CMK (cell line): ENCODE measurements at places on chromosomes 4 and X.

DNA sequence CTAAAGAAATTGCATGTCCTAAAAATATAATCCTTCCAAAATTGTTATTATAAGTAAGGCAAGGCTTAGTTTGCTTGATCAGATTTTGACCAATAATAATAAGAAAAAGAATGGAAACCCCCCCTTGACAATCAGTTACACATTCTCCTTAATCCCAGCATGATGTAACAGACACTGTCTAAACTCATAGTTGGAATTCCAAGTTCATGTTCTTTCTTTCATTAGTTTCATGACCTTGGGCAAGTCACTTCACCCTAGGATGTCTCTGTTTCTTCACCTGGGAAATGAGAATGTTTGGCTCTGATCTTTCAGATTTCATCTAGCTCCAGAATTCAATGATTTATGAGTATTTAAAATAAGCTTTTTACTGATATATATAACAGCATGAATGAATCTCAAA, 64.8 kb downstream of the MAML3 start:
- DNase-seq = no peak

DNA sequence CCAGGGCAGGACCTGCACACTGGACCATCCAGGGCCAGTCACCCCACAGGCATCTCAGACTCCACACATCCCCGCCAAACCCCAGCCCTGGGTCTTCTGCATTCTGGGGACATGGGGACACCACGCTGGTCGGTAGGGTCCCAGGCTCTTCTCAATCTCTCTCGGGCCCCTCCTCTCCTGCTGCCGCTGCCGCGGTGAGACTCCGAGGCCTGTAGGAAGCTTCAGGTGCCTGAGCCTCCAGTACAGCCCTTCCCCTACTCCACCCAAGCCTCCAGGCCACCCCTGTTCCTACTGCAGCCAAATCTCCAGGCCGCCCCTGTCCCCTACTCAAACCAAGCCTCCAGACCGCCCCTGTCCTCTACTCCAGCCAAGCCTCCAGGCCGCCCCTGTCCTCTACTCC, 5.5 kb upstream of the ASMT start:
- DNase-seq = no peak

GRCh38 chrX:94107981-94108380, 434.0 kb downstream of the FAM133A start:
- DNase-seq = no peak

DNA sequence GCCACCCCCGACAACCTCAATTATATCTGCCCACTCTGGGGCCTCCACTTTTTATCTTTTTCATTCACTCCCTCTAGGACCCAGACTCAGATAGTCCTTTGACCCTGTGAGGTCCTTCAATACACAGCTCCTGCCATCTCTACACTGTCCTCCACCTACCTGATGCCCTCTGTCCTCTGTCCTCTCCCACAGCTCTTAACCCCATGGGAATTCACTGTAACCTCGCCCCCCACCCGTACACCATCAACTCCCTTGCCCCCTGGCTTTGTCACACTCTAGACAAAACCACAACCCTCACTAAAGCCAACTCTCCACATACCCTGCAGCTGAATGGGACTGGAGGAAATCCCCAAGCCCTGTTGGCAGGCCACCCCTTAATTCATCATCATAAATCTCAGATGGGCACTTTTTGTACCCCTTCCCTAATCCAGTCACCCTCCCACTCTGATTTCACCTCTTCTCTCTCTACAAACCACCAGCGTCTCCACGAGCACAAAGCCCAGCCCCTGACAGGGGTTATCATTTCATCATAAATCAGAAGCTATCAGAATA, 52.3 kb upstream of the ENPP6 start:
- DNase-seq = no peak

DNA sequence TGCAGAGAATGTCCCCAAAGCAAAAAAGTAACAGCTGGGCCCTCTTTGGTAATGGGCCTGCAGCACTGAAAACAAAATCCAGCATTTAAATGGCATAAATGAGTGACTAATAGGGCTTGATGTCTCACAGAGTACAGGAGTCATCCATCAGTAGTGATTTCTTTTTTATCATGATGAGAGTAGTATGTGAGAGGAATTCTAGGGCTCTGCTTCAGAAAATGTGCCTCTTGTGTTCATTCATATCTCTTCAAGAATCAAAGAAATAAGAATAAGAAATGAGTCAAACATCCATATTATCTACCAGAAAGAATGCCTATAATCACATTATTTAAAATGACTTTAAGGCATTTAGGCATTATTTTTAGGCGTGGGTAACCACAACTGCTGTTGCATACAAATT, 792.9 kb upstream of the HTR2C start:
- no peak for DNase-seq

- DNase-seq = no peak
Measured at GRCh38 chrX:97294041-97294440, 410.3 kb downstream of the RPA4 start.

DNA sequence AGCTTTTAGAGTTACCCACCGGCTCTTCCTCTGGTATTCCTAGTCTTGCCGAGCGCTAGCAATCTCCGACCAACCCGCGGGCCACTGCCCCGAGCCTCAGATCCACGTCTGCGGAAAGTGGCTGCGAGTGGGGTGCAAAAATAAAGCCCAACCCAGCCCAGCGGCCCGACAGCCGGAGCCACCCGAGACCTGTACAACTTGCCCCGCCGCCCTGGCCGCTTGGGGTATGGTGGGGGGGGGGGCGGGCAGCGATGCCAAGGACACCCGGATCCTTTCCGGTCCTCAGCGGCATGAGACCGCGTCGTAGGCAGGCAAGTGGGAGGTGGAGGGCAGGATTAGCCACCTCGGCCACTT, 1.6 kb downstream of the SLITRK4 start:
- DNase-seq = no peak

DNA sequence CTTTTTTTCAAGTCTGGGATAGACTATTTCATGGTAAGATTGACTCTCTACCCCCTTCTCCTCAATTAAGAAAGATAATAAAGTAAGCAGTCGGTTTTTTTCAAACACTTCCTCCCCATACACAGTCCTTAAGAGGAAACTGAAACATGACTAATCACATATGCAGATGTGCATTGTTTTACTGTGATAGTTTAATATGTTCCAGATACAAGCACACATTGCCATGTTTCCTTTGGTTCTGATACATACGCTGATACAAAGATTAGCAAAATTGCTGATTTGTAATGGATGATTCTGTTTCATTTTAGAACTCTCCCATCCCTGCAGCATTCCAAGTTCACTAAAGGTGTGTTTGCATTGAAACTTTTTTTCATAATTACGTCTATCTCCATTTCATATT, 76.1 kb downstream of the FBXO8 start:
- no peak for DNase-seq
